ENCODE measurements at places on chromosomes 3 and 15.

- no peak for DNase-seq
Measured at GRCh38 chr3:152486364-152486763, 217.6 kb downstream of the MBNL1 start.

DNA sequence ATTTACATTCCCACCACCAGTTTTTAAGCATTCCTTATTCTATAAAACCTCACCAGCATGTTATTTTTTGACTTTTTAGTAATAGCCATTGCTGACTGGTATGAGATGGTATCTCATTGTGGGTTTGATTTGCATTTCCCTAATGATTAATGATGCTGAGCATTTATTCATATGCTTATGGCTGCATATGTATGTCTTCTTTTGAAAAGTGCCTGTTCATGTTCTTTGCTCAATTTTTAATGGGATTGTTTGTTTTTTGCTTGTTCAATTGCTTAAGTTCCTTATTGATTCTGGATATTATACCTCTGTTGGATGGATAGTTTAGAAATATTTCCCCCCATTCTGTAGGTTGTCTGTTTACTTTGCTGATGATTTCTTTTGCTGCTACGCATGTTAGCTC lies 16.1 kb downstream of the TBC1D5 start:
- no peak for DNase-seq

- no peak for DNase-seq
Measured at GRCh38 chr3:9349321-9350117, 13.3 kb upstream of the THUMPD3 start.

GRCh38 chr3:172125963-172126457 lies 86.6 kb downstream of the FNDC3B start:
- no peak for DNase-seq

DNA sequence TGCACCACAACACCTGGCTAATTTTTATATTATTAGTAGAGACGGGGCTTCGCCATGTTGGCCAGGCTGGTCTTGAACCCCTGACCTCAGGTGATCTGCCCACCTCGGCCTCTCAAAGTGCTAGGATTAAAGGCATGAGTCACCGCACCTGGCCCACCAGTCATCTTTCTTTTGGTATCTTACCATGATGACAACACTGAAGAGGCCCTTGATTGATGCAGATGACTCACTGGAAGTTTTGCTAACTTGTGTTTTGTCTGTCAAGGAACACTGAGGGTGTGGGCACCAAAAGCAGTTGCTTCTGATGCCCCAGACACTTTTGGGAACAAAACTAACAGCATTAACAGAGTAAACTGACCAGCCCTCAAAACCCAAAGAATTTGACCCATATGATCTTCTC lies 88.3 kb downstream of the MYO5A start:
- DNase-seq: no peak

GRCh38 chr3:108548886-108549285 lies 38.5 kb upstream of the MYH15 start:
- DNase-seq: no peak

- DNase-seq: no peak
Measured at GRCh38 chr3:115236496-115236895, 89.4 kb upstream of the ZBTB20 start.

DNA sequence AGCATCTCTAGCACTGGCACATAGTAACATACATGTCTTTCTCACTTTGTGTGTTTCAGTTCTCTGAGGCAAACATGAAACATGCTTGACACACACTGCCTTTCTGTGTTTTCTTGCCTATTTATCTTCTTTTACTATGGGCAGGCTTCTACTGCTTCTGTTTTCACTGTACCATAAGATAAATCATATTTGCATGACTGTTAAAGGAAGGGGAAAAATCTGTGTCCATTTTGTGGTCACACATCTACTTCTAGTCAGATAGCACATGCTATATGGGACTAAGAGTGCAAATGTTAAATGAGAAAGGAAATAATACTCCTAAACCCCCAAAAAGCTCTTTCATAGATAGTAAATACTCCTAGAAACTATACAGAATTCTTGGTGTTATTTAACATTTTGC lies 386.4 kb downstream of the ZBTB20 start:
- DNase-seq: no peak

DNA sequence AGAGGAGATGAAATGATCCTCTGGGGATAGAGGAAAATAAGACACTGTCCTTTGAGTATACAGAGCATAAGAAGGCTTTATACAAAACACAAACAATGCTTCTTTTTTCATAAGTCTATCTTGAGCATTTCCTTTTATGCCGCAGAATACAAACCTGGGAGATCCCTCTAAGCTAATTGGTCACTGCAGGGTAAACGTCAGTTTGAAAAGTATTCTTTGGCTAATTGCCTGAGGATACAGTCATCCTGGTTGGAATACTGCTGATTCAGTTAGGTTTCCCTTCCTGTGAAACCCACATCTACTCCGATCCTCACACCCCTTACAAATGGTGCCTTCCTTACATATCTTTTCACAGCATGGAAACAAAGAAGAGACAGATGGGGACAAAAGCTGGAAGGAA lies 10.6 kb downstream of the WNT5A start:
- no peak for DNase-seq

GRCh38 chr3:9253327-9253726 lies 3.9 kb upstream of the SRGAP3 start:
- no peak for DNase-seq

- DNase-seq: no peak
Measured at GRCh38 chr3:40020689-40021088, 211.3 kb downstream of the MYRIP start.

DNA sequence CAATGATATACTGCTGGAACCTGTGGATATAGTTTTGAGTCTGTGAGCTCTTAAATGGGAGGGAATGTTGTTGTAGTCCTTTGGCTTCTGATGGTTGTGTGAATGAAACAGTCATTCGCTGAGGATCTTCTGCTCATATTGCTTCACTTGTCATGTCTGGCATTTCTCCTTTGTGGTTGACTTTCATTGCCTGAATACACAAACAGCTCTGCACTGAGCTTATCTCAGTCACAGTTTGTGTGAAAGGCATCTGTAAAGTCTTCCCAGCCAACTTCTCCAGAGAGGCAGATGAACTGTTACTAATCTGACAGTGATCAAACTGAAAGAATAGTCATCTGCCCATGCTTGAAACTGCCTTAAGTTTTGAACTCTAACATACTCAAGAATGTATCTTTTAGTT lies 59.8 kb downstream of the TMED3 start:
- no peak for DNase-seq

GRCh38 chr3:17967111-17967510 lies 224.7 kb upstream of the TBC1D5 start:
- DNase-seq: peak; percentile 83
